Posterior cingulate gyrus (tissue), 11 donors: ENCODE measurements at places on chromosomes 1 and 21.

- DNase-seq = no peak
Measured at GRCh38 chr1:118987468-118988185, 516 bp downstream of the TBX15 start.

DNA sequence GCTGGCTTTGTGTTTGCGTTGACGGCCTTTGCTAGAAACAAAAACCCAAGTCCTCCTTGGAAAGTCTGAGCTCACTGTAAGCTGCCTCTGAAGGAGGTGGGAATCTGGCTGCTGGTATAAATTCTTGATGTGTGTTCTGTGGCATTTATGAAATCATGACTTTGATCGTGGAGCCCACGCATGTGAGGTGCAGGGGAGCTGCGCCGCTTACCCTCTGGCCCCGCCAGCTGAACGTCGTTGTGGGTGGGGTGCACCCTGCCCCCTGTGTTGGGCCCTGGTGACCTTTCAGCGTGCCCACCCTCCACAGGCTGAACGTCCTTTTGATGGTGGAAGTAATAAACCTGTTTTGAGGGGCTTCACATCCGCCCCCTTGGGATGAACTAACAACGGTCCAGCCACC lies 21.2 kb upstream of the DIP2A start:
- DNase-seq = no peak

DNA sequence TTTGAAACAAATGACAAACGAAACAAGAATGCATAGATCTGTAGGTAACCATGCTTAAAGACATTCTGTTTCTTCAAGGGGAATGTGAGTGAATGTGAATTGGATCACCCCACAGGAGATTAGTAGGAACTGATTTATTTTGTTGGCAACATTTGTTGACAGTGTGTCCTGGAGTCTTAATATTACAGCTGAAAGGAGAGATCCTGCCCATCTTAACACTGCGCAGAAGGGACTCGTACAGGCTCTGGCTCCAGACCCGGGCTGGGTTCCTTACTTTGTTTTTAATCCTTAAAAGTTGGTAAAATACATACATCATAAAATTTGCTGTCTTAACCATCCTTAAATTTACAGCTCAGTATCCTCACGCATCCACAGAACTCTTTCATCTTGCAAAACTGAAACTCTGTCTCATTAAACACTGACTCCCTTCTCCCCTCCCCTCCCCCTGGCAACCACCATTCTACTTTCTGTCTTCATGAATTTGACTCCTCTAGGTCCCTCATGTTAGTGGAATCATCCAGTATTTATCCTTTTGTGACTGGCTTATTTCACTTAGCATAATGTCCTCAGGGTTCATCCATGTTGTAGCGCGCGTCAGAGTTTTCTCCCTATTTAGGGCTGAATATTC lies 74.1 kb downstream of the GALNT2 start:
- no peak for DNase-seq

- DNase-seq = peak; percentile 85
Measured at GRCh38 chr1:37764888-37765441, at the start of gene EPHA10. Gene EPHA10 (minus strand): TSS chr1:37765120. CDS start chr1:37765066, 54 bp downstream.

- DNase-seq = no peak
Measured at GRCh38 chr1:230282157-230282556, 144.0 kb downstream of the PGBD5 start.
